ENCODE measurements at places on chromosomes 5 and 9.
A peak's percentile ranks its signal among the peaks of the same experiment; 100 is the strongest.

DNA sequence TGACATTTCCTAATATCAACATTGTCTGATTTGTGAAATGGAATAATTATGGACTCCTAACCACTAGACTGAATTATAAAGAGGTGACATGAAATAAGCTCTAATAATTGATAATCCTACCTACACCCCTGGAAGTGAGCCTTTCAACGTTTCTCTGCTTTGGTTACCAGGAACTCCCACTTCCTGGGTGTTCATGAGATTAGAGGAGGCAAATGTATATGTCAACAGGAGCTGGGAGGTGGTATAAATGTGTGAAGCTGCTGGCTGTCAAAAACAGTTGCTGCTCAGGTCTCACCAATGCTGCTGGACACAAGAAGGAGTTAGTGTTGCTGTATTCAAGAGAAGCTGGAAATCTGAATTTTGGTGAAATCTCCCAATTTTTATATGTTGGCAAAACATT, 96.8 kb downstream of the CAMK4 start:
- no peaks in the 10 kb centered on the region for H3K27me3 ChIP-seq
- H3K36me3 ChIP-seq = no peaks in the 10 kb centered on the region
- no peak overlapping the region for H3K4me3 ChIP-seq
- DNase-seq = no peak
- H3K4me1 ChIP-seq = no peaks in the 10 kb centered on the region

DNA sequence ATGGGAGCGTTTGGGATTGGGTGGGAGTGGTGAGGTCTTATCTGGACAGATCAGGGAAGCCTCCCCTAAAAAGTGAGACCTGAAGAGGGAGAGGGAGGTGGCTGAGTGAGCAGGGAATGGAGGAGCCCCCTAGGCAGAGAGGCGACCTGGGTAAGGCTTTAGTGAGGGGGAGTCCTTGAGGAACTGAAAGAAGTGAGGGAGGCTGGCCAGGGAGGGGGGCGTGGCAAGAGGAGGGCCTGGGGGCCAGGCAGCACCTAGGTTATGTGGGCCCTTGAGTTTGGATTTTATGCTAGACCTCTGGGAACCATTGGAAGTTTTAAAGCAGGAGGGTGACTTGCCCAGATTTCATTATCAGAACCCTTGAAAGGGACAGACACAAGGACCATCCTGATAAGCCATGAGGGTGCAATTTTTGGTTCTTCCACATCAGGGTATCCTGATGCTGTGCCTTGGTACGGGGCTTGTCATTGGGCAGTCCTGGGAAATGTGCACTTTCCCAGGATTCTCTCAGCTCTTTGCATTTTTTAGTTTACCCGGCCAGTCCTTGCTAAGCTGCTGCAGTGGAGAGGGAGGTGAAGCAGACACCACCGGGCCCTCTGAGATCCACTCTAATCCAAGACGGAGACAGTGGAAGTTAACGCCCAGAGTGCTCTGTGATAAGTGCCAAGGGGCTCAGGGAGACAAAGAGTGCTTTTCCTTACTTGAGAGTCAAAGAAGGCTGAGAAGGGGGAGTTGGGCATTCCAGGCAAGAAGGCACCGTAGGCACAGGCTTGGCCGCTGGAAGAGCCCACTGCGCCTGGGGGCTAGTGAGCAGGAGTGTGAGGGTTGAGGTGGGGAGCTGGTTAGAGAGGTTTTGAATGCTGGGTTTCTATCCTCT, 16.1 kb downstream of the GSN start:
- peaks cover 74% of the 10 kb centered on the region for H3K4me1 ChIP-seq
- H3K27me3 ChIP-seq = no peaks in the 10 kb centered on the region
- H3K36me3 ChIP-seq = peaks cover 4% of the 10 kb centered on the region
- H3K4me3 ChIP-seq = no peak overlapping the region

DNA sequence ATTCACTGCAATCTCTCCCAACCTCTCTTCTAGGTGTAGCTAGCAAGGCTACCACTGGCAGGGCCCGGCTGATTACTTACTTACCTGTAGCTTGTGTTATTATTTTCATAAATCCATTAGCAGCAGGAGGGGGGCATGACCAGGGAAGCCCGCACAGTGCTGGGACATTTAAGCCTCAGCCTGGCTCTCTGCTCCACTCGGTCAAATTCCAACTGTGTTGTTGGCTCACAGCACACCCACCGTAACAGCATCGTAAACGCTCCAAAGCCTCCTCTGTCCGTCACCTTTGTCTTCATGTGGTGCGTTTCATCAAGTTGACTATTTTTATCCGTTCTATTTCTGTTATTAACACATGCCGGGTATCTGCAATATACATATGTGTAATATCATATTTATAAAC, 264.7 kb downstream of the NSG2 start:
- H3K27me3 ChIP-seq = peaks cover 6% of the 10 kb centered on the region
- no peaks in the 10 kb centered on the region for H3K36me3 ChIP-seq

GRCh38 chr9:124286292-124286931, 28.7 kb downstream of the NEK6 start:
- H3K36me3 ChIP-seq = peaks cover 16% of the 10 kb centered on the region
- no peak overlapping the region for H3K27ac ChIP-seq
- no peak for DNase-seq
- peaks cover 17% of the 10 kb centered on the region for H3K4me1 ChIP-seq

DNA sequence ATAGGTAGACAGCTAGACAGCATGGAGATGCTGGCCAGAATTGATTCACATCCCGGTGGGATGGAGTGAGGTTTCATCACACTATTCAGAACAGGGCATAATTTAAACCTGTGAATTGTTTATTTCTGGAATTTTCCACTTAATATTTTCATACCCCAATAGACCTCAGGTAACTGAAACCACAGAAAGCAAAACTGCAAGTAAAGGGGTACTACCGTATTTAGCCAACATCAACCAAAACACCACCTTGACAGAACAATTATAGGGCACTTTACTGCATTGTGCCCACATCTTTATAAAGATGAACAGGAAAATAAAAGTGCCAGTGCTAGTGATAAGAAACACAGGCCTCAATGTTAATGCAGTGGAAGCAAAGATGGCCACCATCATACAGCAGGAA, 7.5 kb downstream of the SERINC5 start:
- H3K4me3 ChIP-seq = no peak overlapping the region
- no peaks in the 10 kb centered on the region for H3K27me3 ChIP-seq
- H3K4me1 ChIP-seq = peaks cover 49% of the 10 kb centered on the region
- H3K36me3 ChIP-seq = peaks cover 3% of the 10 kb centered on the region

DNA sequence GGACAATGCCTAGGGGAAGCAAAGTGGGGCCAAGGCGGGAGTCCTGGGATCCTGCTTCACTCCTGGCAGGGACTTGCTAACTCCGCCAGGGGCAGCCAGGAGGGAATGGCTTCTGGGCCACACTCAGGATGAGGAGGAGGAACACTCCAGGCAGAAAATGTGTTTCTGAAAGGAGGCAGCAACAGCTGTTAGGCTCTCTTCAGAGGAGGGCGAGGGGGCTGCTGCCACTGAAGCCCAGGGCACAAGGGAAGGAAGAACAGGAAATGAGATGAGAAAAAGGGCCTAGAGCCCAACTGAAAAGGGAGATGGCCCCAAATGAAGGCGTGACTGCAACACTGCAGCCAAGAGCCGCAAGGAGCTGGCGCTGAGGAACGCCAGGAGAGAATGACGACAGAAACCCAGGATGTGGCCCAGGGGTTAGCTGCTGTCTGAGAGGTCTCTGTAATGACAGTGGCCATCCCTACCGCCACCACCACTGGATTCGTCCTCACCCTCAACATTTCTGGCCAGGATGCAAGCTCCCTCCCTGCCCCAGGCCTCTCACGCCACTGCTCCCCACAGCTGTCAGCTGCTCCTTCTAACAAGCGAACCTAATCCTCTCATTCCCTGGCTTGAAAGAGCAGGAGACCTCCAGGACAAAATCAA, 15.8 kb downstream of the PSMB7 start:
- no peak overlapping the region for H3K4me3 ChIP-seq
- H3K36me3 ChIP-seq = peaks cover 24% of the 10 kb centered on the region
- peak overlapping the region; percentile 10 for H3K27ac ChIP-seq
- no peak for DNase-seq
- H3K27me3 ChIP-seq = no peaks in the 10 kb centered on the region

DNA sequence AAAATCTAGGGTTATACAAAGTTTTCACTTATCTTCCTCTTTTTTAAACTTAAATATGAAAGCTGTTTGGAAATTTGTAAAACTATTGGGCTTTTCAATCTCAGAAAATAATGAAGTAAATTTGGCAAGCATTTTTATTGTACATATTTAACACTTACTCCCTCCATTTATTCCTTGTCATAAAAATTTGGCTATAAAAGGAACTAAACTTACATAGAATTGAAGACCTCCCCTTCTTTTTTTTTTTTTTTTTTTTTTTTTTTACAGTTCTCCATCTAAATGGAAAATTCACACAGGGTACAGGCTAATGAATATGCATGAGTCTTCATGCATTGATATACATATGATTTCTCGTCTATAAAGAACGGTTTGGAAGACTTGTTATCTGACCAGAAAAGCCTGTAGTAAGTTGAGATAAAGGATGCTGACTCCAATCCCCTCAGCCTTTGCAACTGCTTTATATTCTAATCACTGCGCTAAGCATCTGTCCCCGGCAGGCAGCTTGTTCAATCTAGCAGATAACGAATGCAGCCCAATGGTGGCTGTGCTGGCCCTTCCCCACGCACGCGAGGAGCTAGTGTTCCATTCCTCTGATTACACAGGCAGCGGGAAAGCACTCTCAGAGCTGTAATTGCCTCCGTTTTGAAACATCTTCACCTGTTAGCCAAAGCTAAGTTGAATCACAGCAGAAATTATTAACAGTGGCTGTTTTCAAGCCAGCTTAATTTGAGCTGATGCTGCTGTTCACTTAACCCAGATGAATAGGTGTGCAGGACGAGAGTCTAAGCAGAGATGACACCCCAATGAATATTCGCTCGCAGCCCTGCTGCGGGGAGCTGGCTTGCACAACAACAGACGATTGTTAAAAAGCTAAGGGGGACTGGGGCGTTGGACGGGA, 453.8 kb upstream of the ZNF608 start:
- peaks cover 2% of the 10 kb centered on the region for H3K4me1 ChIP-seq
- no peak for DNase-seq
- no peak overlapping the region for H3K27ac ChIP-seq

GRCh38 chr5:74889523-74890105, 23.4 kb upstream of the FAM169A start:
- H3K36me3 ChIP-seq = no peaks in the 10 kb centered on the region
- no peaks in the 10 kb centered on the region for H3K4me1 ChIP-seq
- H3K4me3 ChIP-seq = no peak overlapping the region
- H3K27me3 ChIP-seq = no peaks in the 10 kb centered on the region

- H3K36me3 ChIP-seq = no peaks in the 10 kb centered on the region
- no peak overlapping the region for H3K27ac ChIP-seq
- no peak for DNase-seq
- no peak overlapping the region for H3K4me3 ChIP-seq
- peaks cover 10% of the 10 kb centered on the region for H3K4me1 ChIP-seq
These were observed 60.1 kb upstream of the AFAP1L1 start for GRCh38 chr5:149211566-149211965.

- H3K27me3 ChIP-seq = peaks cover 46% of the 10 kb centered on the region
- H3K27ac ChIP-seq = no peak overlapping the region
- peaks cover 6% of the 10 kb centered on the region for H3K4me1 ChIP-seq
- H3K36me3 ChIP-seq = no peaks in the 10 kb centered on the region
These were observed 18.4 kb upstream of the EGFL7 start for GRCh38 chr9:136644343-136644592.

GRCh38 chr5:151917904-151918303, 6.7 kb downstream of the GLRA1 start:
- no peak overlapping the region for H3K4me3 ChIP-seq
- H3K27ac ChIP-seq = no peak overlapping the region
- no peak for DNase-seq
- H3K36me3 ChIP-seq = no peaks in the 10 kb centered on the region
- H3K27me3 ChIP-seq = no peaks in the 10 kb centered on the region

DNA sequence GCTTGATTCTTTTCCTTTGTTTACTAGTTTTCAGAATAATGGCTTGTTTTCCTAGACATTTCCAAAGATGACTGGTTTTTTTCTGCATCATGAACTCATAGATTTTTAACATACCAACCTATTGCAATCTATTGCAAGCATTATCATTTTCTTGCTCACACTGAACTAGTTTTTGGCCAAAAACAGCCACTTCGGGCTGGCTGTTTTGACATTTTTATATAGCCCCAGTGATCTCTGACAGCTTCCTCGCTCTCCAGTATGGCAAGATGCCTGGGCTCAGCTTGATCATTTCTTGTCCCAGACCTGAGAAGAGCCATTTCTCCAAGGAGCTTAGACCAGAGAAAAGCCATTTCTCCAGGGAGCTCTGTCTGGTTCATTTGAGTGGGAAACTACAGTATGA, 94.3 kb upstream of the MAMDC2 start:
- no peak overlapping the region for H3K4me3 ChIP-seq
- no peak for DNase-seq
- no peaks in the 10 kb centered on the region for H3K27me3 ChIP-seq
- H3K27ac ChIP-seq = no peak overlapping the region
- H3K36me3 ChIP-seq = no peaks in the 10 kb centered on the region

GRCh38 chr9:95202076-95202681, 115.3 kb downstream of the FANCC start:
- H3K27ac ChIP-seq = no peak overlapping the region
- no peak overlapping the region for H3K4me3 ChIP-seq
- no peaks in the 10 kb centered on the region for H3K36me3 ChIP-seq
- no peak for DNase-seq

DNA sequence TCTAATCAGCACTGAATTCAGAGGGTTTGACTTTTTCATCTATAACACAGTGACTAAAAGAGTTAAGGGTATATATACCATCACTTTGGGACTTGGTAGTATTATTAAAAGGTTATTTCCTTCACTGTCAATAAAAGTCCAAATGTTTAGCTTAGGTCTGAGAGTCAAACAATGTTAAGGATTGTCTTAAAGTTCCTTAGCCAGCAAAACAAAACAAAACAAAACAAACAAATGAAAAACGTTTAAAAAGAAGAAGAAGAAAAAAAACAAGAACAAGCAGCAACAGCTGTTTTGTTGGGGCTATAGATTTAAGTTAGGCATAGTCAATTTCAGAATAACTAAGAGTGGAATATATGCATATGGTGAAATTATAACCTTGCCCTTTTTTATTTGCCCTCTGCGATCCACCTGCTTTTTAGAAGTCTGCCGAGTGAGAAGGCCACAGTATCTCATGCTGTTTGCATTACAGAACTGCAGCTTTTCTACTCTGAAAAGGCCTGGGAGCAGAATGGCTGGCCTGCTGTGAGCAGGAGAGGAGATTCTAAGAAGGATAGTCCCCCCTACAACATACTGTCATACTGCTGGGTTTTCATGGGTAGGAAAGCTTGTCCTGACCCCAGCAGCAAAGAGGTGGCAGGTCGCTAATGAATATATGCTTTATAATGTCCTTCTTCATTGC, 141.7 kb downstream of the NTRK2 start:
- H3K27me3 ChIP-seq = no peaks in the 10 kb centered on the region
- no peak overlapping the region for H3K4me3 ChIP-seq
- H3K27ac ChIP-seq = no peak overlapping the region
- no peak for DNase-seq
- H3K36me3 ChIP-seq = no peaks in the 10 kb centered on the region

DNA sequence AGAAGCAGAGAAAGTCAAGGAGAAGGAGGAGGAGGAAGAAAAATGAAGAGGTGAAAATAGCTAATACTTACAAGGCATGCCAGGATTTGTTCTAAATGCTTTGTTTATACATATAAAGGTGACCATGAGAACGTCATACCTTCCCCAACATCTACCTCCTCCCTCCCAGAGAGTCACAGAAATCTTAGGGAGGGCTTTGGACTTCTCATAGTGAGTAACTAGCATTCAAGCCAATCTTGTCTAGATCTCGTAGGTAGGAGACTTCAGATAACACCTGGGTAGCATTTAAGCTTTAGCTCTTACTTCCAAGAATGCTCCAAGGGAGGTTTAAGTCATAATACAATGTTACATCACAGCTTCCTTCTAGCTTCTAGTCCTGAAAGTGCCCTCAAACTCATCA, 36.5 kb upstream of the GPBP1 start:
- H3K36me3 ChIP-seq = no peaks in the 10 kb centered on the region
- no peak overlapping the region for H3K27ac ChIP-seq
- no peak overlapping the region for H3K4me3 ChIP-seq
- no peaks in the 10 kb centered on the region for H3K27me3 ChIP-seq
- DNase-seq = no peak
- H3K4me1 ChIP-seq = no peaks in the 10 kb centered on the region

Data from keratinocyte (primary cell).